Stimulated activated CD4-positive, alpha-beta T cell treated with anti-CD3 and anti-CD28 coated beads, Interleukin-15, amount 100 ng/mL, for 24 hours (primary cell): ENCODE measurements at places on chromosomes 16 and 17.

DNA sequence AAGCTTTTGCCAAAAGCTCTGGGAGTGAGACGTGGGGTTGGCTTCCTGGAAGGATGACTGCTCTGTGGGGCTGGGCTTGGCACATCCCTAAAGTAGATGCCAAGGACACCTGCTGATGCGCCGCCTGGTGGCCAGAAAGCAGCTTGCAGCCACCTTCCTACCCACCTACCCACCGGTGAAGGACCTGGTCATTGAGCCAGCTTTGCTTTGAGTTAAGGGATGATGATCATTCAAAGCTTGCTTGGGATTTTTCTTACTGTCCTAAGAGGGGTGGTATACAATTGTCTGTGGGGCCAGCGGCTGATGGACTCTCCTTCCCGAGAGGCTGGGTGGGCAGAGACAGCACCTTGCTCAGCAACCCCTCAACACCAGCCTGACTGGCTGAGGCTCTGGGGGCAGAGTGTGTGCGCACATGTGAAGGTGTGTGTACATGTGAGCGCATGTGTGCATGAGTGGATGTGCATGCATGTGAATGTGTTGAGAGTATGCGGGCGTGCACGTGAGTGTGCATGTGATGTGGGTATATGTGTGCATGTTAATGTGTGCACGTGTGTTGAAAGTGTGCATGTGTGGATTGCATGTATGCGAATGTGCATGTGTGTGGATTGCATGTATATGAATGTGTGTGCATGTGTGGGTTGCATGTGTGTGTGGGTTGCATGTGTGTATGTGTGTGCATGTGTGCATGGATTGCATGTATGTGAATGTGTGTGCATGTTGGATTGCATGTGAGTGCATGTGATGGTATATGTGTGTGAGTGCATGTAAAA, 18.6 kb downstream of the C1QTNF1 start:
- DNase-seq = peak; percentile 80

DNA sequence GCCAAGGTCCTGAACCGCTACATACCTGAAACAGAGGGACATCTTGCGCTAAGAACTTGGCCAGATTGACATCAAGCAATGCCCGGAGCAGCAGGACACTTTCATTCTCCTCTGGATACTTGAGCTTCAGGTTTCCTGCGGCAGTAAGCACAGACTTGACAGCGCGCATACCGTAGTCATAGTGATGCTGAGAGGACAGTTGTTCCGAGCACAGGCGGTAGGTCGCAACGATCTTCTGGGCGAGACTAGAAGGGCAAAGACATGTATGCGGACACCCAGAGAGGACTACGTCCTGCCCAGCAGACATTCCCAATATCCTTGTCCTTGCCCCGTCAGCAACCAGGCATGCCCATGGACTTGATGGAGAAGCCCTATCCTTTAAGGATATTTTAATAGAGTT, 112.9 kb downstream of the DNAH3 start:
- no peak for DNase-seq

DNA sequence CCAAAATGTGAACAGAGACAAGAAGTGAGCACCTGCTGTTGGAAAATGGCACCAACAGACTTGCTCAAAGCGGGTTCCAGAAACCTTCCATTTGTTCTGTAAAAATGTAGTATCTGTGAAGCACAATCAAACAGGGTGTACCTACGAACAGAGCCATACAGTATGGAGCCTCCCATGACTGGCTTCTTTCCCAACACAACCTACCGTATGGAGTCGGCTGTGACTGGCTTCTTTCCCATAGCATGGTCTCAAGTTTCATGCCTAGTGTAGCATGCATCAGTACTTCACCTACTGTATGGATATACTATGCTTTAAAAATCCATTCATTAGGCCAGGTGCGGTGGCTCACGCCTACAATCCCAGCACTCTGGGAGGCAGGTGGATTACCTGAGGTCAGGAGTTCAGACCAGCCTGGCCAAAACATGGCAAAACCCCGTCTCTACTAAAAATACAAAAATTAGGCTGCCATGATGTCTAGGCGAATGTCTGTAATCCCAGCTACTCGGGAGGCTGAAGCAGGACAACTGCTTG, 26.2 kb downstream of the YWHAE start:
- DNase-seq = no peak

GRCh38 chr17:64058621-64059020, 38.2 kb upstream of the ICAM2 start:
- no peak for DNase-seq

DNA sequence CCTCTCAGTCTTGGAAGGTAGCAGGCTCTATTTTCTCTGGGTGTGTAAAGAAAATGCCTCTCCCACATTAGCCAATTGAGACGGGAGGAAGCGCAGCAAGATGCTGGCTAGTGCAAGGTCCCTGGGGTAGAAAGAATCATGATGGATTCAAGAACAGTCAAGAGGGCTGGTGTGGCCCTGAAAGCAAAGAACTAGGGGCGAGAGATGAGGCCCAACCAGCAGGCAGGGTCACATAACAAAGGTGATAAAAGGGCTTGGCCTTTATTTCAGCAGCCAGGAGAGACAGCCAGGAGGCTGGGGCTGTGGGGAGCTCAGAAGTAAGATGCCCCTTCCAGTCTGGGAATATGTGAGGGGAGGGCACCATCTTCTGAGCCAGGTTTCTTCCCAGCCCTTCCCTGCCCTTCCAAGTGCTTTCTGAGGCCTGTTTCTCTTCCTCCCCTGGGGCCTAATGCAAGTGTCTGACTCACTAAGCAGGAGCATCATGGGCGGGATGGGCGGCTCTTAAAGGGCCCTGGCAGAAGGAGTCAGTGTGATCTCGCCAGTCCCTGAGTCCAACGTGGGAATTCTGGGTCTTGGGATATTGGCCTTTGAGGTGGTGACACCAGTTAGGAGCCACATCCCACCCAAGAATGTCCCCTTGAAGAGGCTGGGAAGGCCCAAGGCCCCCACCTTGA, 3.9 kb upstream of the NLRC5 start:
- no peak for DNase-seq

DNA sequence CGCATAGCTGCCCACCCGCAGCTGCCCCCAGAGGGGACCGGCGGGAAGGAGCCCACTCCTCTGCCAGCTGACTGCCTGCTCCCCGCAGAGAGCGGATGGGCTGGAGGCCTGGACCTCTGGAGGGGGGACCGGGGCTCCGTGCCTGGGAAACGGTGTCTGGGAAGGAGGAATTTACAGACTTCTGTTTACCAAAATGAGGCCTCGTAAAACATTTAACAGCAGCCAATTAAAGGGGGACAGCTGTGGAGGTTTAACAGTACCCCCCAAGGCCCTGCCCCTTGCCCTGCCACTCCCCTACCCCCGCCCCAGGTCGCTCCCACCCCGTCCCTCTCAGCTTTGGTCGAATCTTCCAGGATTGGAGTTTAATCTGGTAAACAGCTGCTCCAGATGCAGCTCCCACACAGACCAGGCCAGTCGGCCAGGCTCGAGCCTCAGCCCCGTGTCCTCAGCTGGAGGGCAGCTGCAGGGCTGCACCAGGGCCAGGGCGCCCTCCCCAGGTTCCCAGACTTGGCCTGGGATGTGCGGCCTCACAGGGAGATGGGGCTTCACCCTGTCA, 41.1 kb downstream of the BAHCC1 start:
- no peak for DNase-seq

GRCh38 chr16:66510711-66511601, 39.0 kb downstream of the TK2 start:
- DNase-seq = no peak

DNA sequence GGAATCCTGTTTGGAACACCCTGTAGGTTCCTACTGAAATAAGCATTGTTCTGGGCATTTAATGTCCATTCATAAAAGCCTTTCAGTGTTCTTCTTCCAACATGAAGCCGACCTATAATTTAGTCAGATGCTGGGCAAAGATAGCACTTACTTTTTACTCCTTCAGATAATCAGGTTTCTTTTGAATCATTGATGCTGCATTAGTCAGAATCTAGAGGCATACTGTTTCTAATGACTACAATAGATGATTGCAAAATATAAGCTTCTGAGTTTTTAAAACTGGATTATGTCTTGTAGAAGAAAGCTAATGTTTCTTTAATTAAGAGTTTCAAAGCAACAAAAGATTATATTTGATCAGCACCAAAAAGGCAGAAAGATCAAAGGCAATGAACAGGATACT, 16.0 kb downstream of the MMD start:
- DNase-seq = no peak

GRCh38 chr16:81201267-81201666, 37.2 kb upstream of the BCO1 start:
- DNase-seq = no peak

DNA sequence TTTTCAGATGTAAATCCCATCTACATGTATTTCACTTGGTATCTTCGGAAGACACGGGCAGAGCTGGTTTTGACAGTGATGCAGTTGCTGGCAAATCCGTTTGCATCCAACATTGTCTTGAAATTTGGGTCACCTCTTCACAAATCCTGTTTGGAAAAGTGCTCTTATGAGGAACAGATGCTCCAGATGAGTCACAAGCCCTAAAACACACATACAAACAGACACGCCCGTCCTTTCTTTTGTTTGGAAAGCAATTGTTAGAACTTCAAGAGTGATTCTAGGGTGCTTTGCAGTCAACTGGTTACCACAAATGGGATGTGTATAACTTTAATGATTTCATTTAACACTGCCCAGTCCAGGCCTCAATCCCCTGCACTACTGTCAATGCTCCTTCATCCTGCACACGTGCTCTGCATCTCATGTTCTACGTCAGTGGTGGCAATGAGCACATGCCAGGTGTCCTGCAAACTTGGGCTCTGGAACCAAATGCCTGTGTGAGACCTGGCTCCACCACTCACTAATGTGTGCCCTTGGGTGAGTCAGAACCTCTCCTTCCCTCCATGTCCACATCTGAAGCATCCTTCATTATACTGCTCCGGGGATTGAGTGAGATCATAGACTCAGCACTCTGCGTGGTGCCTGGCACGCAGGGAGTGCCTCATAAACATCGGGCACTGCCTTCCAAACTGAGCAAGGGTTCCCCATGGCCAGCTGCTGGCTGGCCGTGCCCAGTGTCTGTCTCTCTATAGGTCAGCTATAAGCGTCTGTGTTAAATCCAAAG, 19.3 kb upstream of the FOXF1 start:
- DNase-seq = no peak

DNA sequence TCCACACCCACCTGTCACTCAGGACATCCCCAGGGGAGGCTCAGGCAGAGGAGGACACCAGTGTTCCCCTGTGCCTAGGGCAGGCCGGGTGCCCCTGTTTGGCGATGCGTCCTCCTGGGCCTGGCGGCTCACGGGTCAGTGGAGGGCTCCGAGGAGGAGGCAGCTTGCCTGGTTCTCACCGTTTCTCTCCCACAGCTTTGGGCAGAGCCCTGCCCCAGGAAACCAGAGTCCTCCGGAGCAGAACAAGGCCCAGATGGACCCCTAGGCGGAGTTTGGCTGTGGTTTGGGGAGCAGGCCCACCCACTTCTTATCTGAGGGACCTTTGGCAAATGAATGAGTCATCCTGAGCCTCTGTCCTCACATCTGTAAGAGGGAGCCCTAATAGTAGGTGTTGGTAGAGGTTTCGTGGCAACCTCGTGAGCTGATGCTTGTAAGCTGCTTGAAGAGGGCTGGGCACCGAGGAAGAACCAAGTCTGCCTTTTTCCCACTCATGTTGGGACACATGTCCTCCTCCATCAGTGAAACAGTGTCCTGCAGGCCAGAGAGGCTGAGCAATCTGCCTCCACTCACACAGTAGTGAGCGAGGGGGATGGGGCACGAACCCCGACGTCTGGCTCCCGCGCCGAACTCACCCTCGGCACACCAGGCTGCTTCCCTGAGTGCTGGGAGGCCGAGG, 247.0 kb upstream of the CIBAR2 start:
- DNase-seq = no peak

- no peak for DNase-seq
Observed at GRCh38 chr16:89498839-89499238, 8.5 kb upstream of the ANKRD11 start.

GRCh38 chr17:75795820-75796607, 11.4 kb downstream of the UNK start:
- no peak for DNase-seq

DNA sequence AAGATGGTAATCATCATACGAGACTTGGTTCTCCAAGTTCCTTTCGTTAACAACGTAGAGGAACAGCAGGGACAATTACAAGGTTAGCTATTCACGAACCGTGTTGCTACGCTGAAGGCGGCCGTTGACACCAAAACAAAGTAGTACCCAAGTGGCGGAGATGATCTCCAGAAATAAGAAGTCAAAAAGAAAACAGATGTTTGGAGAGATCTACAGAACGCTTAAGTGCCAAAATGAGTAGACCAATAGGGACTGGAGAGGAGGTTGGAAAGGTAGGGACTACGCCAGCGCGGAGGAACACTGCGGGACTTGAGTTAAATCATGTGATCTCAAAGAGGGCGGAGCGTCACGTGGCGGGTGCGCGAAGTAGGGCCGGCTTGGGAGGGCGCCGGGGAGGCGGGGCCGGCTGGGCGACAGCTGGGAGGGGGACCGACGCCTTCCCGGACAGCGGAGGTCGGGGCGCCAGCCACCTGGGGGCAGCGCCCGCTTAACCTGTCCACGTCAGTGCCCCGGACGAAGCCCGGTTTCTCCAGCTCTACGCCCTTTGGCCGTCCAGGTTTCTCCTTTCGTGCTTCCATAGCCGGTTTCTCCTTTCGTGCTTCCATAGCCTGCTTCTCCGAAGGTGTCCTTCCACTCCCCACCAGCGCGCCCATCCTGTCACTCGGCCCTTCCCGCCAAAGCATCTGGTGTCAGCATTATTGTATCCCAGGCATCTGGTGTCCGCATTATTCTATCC, 636 bp upstream of the GABARAP start:
- peak; percentile 94 for DNase-seq

DNA sequence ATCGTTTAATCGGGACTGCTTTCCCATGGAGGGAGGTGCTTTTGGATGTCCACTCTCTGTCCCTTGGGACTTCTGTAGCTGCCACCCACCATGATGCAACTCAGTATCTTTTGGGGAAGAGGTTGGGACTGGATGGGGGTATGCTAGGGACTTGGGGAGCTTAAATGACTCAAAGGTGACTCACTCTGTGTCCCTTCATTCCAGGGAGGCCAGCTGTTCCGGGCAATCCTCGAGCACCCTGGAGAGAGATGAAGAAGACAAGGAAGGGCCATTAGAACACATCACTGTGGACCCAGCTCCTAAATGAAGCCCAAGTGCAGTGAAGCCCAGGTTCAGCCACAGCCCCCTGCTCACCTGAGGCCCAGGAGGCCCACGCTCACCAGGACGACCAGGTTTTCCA, 4.6 kb downstream of the COL1A1 start:
- DNase-seq = no peak

- DNase-seq = no peak
Observed at GRCh38 chr17:49836111-49837030, 11.5 kb downstream of the TAC4 start.

GRCh38 chr17:57900991-57901743, 51.3 kb upstream of the MRPS23 start:
- DNase-seq = no peak
